Fibroblast of skin of left biceps (primary cell): ENCODE measurements at places on chromosomes 5 and 9.

GRCh38 chr5:120609570-120609969, 145.5 kb downstream of the PRR16 start:
- no peak for DNase-seq

- DNase-seq: no peak
Observed at GRCh38 chr5:115097236-115097635, 72.5 kb downstream of the TRIM36 start.

GRCh38 chr9:84238652-84239051, 101.9 kb downstream of the SLC28A3 start:
- no peak for DNase-seq

DNA sequence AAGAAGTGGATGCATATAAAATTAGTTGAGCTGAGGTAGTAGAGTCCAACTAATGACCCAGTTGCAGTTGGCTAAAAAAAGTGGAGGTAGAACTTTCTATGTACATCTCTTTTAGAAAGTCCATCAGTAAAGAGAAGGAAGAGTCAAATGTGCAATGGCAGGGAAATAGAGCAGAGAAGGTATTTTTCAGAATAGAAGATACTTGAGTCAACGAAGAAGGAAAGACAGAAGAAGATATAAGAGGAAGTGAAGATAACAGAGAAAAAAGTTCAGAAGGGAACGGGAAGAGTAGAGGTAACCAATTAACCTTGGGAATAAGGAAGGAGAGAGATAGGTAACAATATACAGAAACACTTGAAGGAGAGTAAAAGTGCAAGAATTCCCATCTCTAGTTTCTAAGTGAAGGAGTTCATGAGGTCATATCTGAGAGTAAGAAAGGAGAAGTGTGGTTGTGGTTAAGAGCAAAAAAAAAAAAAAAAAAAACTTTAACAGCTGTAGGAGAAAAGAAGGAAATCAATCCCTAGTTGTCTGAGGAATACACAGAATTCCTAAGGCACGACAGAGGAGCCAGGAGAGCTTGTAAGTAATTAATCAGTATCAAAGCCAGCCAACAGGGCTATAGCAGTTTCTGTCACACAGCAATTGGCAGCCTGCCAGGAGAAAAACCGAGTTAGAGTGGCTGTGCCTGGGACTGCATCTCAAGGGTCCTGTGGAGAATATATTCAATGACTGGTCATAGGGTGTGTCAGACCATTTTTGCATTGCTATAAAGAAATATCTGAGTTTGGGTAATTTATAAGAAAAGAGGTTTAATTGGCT, 61.0 kb downstream of the ARL15 start:
- DNase-seq: peak; percentile 16

GRCh38 chr9:33429256-33429985, 18.0 kb downstream of the AQP3 start:
- DNase-seq: no peak

GRCh38 chr9:7823651-7824050, 24.1 kb upstream of the DMAC1 start:
- DNase-seq: no peak
